HS-27A (cell line): ENCODE measurements at places on chromosomes 1 and 21.

DNA sequence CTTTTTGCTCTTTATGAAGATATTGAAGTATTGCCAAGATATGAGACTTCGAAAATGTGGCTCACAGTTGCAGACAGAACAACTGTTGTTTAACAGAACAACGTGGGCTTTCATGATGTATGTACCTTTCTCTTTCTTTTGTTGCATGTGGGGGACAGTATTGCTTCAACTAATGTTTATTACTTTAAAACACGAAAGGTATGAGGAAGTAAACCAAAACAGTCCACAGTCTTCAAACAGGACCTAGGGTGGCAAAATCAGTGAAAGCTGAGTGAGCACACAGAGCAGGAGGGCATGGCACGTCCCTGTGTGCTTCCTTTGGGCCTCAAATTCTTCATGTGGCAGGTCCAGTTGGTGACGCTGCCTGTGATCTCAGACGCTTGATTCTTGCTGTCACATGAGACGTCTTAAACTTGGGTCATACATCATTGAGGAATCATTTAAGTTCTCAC is 7.8 kb upstream of the CHAF1B start:
- DNase-seq: no peak

DNA sequence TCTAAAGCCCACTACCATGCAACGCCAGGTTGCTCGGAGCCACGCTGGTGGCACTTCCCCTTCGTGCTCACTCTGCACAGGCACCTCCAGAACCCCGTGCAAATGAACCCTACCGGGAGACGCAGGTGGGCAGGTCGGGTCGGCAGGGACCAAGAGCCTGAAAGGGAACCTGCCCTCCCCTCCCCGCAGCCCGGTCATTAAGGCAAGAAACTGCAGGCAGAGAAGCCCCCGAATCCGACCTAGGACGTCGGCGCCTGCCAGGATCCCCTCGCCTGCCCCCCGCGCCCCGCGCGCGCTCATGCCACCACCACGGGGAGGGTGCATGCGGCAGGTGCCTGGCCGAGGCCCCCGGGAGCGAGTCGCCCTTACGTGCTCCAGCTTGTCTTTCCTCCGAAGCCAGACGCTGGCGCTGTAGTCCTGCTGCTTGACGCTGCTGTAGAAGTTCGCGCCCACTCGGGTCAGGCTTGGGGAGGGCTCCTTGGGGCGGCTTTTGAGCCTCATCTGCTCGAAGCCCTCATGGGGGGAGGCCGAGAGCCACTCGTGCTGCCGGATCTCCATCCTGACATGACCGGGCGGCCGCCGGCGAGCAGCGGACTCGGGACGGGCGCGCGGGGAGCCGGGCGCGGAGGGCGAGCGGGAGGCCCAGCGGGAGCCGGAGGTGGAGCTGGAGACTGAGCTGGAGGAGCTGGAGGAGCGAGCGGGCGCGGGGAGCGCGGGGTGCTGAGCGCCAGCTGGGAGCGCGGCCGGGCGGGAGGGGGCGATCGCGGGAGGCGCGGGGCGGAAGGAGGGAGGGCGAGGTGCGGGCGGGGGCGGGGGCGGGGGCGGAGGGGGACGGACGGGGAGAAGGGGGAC is 552 bp downstream of the PLD5 start:
- no peak for DNase-seq

GRCh38 chr21:34344584-34344983 is 19.2 kb upstream of the KCNE2 start:
- no peak for DNase-seq

GRCh38 chr1:42943166-42943565 is 15.5 kb downstream of the SLC2A1 start:
- DNase-seq: peak; percentile 80

GRCh38 chr21:34942911-34943310 is 106.2 kb downstream of the RUNX1 start:
- no peak for DNase-seq

DNA sequence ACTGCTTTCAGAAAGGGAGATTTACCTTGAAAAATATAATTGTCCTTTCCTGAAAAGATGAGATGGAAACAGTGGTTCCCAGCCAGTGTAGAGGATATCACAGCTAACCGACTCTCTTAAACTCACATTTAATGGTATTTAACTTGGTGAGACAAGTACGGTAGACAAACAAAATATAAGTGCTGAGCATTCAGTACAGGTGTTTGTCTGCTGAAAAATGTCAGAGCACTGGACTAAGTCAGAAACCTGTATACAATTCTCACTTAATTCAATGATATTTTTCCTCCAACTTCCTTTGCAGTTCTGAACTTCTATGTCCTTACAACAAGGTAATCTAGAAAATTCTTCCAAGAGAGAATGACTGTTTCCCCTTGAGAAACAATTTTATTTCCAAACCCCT is at the start of gene LCE1B:
TSS of gene LCE1B (plus strand) at position 301 of the 400 bp plus-strand sequence. CDS start 476 bp downstream, outside the sequence.
- DNase-seq: no peak

DNA sequence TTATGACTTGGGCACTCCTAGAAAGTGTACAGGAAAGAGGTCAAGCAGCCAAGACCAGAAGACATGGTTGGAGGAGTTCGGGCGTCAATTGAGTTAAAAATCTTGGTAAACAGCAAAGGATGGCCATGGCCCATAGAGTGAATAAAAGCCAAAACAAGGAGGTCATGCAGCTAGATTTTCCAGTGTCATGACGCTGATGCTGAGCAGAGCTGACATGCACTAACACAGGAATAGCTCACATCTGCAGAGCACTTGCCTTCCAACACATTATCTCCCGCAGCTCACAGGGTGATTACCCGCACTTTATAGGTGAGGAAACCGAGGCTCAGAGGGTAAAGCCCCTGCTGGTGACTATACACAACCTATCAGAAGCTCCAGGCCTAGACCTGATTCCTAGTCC is 49.7 kb downstream of the TRABD2B start:
- DNase-seq: no peak

DNA sequence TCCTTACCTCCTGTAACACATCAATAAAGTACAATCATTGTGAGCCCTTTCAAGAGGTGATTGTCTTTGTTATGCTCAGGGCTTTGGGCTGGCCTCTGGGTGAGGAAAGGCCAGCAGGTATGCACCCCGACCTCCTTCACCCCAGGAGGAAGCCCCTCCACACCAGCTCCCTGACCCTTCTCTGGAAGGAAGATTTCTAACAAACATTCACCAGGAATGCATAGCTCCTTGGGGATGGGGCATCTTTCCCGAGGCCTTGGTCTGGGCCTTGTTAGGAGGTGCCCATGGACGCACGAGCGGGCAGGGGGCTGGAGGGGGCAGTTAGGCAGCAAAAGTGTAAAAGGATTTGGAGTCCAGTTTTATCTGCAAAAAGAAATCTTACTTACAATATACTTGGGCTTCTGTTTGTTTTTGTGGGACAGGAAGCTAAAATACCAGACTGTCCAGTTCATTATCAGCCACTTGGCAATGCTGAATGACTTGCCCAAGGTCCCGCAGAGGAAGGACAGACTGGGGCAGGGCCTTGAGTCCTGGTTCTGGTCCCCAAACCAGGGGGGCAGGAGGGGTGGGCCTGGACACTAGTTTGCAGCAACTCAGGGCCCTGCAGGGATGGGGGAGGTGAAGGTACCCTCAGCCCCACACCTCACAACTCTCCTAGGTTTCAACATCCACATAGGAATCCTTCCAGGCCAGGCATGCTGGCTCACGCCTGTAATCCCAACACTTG is 10.1 kb downstream of the ZC3H12A start:
- DNase-seq: no peak

DNA sequence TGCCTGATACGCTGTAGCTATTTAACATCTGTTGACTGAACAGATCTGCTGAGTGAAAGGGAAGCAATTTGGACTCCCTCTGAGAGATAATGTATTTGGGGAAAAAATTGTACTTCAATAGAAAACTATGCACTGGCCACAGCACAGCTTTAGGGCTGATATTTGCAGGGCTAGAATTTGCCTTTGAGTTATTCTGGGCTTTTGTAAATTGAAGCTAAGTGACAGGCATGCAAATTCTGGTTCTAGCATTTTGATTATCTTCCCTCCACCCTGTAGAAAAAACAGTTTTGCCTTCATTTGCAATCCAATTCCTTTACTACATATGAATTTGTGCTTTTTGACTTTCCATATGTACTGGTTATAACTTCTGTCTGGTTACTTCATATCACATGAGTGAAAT is 7.9 kb downstream of the KYAT3 start:
- no peak for DNase-seq

DNA sequence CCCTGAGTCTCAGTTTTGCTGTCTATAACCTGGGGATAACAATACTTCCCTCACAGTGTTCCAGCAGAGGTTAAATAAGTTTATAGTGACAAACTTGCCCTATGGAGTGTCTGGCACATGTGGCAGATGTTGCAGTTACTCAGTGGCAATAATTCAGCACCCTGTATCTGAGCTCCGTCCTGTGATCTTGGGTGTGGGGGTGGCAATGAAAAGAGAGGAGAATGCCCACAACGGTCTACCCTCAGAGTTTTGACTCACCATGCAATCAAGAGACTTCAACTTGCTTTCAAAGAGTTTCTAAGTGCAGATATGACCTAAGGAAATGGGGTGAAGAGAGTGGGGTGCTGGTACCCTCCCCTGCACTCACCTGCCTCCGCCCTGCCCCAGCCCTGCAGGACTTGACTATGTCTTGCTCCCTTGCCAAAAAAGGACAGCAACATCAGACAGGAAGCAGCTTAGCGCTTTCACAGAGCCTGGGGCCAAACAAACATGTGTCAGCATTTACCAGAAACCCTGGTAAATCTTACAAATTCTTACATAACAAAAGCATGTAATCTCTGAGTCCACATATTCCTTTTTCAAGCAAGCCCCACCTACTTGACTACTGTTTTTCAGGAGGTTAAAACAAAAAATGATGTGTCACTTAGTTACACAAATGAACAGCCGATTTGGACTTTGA is 185.1 kb upstream of the CAMK1G start:
- no peak for DNase-seq

- no peak for DNase-seq
Observed at GRCh38 chr1:233031521-233031920, 81.1 kb downstream of the NTPCR start.

DNA sequence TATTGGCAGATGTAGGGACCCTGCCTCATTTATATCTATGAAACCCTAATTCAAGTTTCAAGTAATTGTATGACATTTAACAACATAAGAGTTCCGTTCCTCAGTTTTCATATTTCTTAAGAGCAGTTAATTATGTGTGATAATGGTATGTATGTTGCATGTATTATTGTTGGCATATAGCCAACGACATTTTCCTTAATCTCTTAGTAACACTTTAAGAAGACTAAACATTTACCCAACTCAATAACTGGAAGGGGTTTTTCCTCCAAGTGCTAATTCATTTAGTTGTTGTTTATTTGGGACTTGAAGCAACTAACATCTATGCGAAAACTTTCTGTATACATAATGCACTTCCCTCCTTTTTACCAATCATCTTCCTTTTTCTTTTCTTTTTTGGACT is 1.5 kb upstream of the RALGPS2 start:
- DNase-seq: no peak

DNA sequence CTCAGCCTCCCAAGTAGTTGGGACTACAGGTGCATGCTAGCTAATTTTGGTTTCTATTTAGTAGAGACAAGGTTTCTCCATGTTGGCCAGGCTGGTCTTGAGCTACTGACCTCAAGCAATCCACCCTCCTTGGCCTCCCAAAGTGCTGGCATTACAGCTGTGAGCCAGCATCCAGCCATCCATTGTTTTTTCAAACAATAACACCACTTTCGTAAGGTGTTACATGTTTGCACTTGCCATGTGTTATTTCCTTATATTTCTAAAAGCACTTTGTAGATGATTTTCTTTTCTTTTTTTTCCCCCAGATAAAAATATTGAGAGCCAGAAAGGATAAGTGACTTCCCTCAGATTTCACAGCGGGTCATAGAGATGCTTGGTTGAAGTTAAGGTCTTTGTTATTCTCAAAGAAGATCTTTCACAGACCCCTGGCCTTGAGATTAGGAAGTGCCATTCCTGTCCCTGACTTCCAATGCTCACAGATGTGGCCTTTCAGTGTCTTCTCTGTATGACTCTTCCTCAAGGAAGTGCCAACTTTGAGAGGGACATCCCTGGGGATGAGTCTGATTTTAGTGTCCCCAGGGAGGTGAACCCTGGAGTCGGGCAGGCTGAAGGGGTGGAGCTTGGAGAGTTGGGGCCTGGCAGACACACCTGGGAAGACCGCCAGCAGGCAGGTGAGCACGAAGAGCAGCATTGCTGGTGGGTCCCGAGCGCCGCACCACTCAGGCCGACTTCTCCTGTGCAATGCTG is 6.3 kb downstream of the PIGR start:
- DNase-seq: no peak

DNA sequence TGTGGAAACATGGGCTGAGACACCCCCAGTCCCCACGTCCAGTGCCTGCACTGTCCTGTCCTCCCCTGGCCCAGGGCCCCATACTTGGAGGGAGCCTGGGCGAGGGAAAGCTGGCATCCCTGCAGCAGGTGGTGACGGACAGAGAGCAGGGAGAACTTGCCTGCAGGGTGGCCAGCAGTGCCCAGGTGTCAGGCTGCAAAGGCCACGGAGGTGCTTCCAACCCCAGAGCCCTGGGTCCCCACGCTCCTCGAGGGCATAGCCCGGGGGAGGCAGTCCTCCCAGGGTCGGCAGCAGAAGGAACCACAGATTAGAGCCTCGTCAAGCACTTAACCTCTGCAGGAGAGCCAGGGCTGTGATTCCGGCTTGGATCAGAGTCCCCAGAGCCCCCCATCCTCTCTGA is 77.5 kb downstream of the ARHGEF16 start:
- DNase-seq: no peak

DNA sequence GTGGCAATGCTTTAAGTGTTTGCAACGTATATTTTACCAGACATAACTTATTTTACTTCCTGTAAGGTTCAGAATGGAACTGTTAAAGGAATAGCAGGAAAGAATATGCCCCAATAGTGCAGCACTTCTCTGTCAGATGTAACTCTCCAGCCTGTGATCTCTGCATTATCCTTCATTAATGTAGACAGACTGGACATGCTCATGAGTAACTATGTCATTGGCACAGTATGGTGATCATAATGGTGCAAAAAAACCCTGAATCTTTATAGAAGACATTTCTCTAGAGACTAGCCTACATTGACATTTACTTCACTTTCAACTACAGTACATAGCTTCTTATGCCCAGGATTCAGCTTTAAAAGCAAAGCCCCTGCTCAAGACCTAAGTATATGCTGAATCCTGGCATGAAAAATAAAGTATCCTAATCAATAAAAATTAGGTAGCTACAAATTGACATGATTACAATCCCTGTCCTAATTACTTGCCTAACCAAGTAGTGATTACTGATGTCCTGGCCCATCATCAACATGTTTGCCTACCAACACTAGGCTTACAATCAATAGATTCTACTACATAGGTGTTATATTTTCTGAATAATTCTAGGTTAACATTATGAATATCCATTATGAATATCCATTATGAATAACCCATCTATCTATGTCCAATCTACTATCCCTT is 13.9 kb downstream of the COX20 start:
- no peak for DNase-seq

DNA sequence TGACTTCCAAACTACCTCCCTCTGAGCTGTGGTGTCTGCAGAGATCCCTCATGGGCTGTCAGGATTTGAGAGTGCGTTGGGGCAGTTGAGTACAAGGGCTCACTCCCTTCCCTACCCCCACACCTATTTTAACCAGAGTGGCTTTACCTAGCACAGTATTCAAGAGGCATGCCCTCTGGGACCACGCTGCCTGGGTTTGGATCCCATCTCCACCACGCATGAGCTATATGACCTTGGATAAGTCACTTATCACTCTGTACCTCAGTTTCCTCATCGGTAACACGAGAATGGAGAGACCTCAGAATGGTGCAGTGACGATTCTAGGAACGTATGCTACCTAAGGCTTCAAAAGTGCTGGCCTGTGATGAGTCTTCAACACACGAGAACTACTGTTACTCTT is 147.3 kb upstream of the WNT4 start:
- DNase-seq: no peak
